ENCODE measurements at places on chromosomes 13 and 19.

DNA sequence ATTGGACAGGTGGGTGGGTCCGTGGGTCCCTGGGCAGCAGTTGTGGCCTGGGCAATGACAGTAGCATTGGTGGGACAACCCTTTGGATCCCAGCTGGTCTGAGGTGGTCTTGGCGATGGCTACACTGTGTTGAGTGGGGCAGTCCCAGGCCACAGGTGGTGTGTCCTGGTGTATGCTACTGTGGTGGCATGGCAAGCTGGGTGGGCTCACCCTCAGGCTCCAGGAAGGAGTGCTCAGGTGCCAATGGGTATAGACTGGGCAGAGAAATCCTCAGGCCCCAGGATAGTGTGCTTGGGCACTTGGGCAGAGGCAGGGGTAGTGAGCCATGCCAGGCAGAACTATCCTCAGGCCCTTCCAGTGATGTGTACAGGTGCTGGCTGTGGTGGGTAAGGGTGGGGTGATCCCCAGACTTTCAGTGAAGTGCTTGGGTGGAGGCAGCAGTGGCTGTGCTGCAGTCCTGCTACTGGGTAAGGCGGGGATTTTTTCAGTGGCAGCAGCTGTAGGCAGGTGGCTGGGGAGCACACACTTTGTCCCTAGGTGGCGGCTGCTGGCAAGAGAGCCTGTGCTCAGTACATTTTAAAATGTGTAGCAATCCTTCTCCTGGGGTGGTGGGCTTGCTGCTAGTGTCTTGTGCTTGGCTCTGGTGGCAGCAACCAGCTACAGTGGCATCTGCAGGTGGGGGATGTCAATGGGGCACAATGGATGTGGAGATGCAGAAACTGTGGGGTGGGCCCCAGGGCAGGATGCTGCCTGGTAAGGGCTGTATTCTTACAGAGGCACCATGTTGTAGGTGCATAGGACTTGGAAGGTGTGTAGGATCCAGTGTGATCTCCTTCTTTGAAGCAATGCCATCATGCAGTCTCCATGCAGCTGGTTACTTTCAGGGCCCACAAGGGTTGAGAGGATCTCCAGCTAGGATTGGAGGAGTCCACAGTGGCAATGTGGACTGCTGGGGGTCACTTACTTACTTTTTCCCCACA, 64.9 kb downstream of the DNAJC3 start:
- DNase-seq = no peak

GRCh38 chr19:17391371-17392151, 2.4 kb downstream of the CCDC194 start:
- DNase-seq = no peak

GRCh38 chr19:32498648-32499200, 82.3 kb upstream of the PDCD5 start:
- DNase-seq = no peak

- DNase-seq = no peak
These were observed at the start of gene GNA15 for GRCh38 chr19:3135961-3136683. Gene GNA15 (plus strand): TSS chr19:3136033. CDS start chr19:3136451, 418 bp downstream.

- DNase-seq = no peak
These were observed 6.1 kb downstream of the RPS9 start for GRCh38 chr19:54206831-54207177.

DNA sequence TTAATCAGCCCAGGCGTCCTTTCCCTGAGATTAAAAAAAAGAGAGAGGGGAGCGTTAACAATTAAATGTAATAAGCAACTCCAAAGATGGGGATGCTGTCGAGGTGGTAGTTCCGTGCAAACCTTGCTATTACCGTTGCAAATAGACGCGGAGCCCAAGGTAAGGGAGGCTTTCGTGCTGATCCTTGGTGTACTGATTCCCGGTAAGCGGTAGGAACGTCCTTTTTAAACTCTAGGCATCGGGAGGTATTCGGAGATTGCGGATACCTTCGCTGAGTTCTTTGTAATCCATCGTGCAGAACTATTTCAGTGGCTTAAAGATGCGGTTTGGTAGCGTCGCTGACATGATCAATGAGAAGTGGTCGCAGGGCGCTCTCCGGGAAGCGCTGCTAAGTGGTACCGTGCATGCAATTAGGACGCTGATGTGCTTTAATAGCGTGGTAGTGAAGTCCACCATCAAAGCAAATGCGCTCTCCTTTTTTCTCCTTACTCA, 3.1 kb downstream of the SLITRK5 start:
- DNase-seq = no peak

DNA sequence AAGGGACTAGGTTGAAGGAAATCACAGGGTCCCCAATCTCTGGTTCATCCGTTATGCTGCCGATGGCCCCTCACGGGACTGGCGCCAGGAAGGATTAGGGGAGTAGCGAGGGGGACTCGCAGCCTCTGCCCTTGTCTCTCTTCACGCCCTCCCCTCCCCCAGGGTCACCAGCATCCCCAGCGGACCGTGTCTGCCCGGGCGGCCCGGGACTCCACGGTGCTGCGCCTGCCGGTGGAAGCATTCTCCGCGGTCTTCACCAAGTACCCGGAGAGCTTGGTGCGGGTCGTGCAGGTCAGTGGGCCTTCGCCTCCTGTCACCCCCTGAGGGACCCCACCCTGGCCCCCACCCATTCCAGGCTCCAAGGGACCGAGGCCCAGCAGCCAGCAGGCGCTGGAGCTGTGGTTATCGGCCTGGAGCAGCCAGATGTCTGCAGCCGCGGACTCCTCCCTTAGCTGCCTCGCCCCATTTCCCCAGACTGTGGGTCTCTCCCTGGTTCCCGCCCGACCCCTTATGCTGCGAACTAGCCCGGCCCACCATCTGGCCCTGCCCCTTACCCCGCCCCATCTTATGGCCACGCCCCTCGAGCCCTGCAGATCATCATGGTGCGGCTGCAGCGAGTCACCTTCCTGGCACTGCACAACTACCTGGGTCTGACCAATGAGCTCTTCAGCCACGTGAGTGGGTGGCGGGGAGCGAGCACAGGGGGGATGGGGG, 5.4 kb downstream of the PNPLA6 start:
- DNase-seq = no peak

GRCh38 chr19:52622261-52622660, 15.9 kb downstream of the ZNF83 start:
- DNase-seq = no peak

DNA sequence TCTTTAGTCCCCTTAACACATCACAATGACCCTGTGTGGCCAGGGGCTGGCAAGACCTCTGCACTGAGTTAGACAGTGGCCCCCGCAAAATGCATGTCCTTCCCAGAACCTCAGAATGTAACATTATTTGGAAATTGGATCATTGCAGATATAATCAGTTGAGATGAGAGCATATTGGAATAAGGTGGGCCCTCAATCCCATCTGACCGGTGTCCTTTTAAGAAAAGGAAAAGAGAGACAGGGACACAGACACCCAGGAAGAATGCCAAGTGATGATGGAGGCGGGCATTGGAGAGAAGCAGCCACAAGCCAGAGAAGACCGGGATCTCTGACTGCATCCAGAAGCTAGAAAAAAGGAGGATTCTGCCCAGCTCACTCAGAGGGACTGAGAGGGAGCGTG, 1.8 kb downstream of the FAM187B start:
- DNase-seq = no peak

GRCh38 chr13:48132961-48133360, 38.1 kb upstream of the MED4 start:
- no peak for DNase-seq

GRCh38 chr13:61246351-61246750, 169.3 kb downstream of the PCDH20 start:
- DNase-seq = no peak

- DNase-seq = no peak
These were observed 3.6 kb upstream of the F2RL3 start for GRCh38 chr19:16885166-16885565.

DNA sequence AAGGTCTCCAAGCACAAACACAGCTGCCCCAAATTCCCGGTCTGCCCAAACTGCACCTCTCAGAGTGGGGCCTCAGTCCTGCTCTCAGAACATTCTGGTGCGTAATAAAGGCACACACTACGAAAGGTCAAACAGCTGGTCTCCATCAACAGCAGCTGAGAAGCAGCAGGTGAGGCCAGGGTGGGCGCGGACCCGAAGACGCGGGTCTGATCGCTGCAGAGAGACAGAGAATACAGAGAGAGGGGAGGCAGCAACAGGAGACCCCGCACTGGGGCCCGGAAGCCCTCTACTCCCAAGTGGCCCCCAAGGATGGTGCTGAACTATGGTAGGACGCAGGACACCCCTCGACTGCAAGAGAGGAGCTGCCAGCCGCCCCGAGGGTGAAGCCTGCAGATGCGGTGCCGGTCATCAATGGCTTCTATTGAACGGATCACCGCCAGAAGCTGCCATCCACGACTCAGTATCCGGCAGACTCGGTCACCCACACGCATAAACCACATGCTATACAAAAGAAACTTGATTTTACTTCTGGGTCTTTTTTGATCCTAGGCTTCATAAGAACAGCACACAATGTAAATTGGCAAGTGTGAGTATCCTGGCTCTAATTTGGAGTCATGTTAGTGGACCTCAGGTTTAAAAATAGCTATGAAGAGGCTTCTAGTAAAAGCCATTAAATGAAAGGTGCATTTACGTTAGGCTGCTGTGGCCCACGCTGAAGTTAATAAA, 33.4 kb downstream of the STK24 start:
- DNase-seq = no peak

DNA sequence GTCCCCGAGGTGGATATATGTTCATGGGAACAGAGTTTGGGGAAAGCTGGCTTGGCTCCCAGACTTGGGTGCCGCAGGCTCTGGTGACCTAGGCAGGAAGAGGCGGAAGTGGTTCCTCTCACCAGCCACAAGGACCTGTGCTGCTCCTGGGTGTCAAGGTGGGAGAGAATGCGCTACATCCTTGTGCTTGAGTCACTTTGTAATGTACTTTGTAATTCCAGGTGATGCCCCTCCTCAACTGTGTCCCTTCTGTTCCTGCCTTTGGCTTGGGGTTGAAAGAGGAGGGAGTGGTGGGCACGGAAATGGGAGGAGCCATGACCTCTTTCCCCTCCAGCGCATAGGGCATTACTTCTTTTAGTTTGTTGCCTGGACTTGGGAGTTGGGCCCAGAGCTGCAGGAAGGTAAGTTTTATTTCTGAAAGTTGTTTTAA, 10.9 kb downstream of the GARRE1 start:
- DNase-seq = no peak

DNA sequence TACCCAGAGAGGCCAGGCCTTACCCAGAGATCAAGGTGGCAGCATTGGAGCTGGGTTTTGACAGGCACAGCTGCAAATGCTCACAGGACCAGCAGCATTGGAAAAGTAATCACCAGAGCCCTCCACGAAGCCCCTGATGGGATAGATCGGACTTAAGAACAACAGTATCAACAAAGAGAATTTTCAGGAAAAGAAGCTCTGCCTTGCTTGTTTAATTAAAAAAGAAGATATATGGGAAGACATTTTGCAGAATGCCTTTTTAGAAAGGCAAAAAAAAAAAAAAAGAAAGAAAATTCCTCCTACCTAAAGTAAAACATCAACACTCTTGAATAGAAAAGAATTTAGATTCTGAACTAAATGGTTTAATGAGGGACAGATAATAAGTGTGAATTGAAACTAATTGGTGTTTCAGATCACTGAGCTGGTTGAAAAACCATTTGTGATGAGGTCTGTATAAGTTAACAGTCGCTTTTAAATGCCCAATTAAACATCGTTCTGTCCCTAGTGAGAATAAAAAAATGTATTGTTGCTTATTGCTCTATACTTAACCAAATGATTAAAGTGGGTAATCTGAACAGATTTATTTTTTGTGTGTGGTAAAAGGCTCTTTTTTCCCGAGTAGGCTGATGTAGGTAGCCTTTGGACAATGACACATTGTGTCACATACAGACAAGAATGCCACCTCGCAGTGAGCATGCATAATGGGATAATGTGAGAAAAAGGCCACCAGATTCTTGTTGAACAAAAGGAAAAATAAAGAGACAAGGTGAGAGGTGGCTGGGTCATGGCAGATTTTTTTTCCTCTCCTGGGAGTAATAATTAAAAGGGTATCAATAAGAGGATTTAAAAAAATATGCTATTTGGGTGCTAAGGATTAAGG, 93.0 kb upstream of the ARGLU1 start:
- DNase-seq = no peak

- no peak for DNase-seq
These were observed 1941.6 kb upstream of the PRR20A start for GRCh38 chr13:55199134-55199533.

GRCh38 chr13:99726282-99726894, 225.1 kb downstream of the TM9SF2 start:
- no peak for DNase-seq

- DNase-seq = no peak
These were observed 171.1 kb downstream of the KCTD12 start for GRCh38 chr13:76715075-76715474.

GRCh38 chr13:77733674-77734073, 36.2 kb downstream of the SLAIN1 start:
- DNase-seq = no peak

GRCh38 chr19:51079481-51080110, 3.1 kb downstream of the KLK14 start:
- no peak for DNase-seq

GRCh38 chr19:18437491-18438330, at the start of gene ISYNA1:
Gene ISYNA1 (minus strand): TSS chr19:18438133. CDS start chr19:18437979, 154 bp downstream.
- no peak for DNase-seq

DNA sequence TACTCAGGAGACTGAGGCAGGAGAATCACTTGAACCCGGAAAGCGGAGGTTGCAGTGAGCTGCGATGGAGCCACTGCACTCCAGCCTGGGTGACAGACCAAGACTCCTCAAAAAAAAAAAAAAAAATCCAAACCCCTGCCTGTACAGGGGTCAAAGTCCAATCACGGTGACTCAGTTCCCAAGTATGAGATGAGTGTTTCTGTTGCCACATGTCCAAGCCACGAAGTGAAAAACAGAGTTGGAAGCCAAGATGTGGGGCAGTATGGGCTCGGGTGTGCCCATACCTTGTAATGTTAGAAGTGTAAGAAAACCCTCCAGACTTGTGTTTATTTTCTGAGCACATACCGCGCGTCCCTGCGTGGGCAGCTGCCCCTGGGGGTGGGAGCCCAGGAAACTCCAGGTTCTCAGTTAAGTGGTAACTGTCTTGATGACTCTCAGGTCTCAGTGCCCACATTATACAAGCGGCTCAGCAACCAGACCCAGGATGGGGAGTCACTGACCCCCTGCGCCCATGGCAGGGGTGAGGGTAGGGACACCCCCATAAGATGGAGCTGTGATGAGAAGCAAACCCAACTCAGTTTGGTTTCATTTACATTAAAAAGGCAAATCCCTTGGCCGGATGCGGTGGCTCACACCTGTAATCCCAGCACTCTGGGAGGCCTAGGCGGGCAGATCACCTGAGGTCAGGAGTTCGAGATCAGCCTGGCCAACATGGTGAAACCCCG, 1.2 kb upstream of the GPX4 start:
- DNase-seq = no peak

GRCh38 chr19:33306853-33307792, 4.8 kb upstream of the CEBPA start:
- DNase-seq = no peak
